ENCODE measurements at places on chromosomes 2 and 18.
A peak's percentile ranks its signal among the peaks of the same experiment; 100 is the strongest.

DNA sequence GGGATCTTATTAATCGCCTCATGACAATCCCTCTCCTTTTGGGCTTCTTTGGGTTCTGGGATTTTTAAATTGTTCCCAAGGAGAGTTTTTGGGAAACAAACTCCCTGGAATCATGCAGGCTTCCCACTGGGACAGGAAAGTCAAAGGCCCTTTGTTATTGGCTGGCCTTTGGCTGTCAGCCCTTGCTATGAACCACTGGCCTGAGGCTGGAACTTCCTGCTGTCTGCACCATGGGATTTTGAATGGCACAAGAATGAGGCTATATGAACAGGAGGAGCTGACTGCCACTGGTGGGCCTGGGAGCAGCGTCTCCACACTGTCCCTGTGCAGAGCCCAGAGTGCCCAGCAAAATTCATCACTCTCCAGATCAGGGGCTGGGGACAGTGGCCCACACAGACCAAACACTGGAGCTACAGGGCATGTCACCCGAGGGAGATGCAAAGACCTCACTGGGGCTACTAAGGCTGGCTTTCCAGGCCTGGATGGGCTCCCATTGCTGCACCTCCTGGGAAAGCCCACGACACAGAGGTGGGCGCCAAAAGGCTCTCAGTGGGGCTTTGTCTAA is 35.7 kb downstream of the STEAP3 start:
- no peak for DNase-seq

- DNase-seq: no peak
These were observed 228.9 kb downstream of the ADCYAP1 start for GRCh38 chr18:1133541-1133940.

GRCh38 chr2:158097481-158097880 is 4.2 kb upstream of the UPP2 start:
- no peak for DNase-seq

DNA sequence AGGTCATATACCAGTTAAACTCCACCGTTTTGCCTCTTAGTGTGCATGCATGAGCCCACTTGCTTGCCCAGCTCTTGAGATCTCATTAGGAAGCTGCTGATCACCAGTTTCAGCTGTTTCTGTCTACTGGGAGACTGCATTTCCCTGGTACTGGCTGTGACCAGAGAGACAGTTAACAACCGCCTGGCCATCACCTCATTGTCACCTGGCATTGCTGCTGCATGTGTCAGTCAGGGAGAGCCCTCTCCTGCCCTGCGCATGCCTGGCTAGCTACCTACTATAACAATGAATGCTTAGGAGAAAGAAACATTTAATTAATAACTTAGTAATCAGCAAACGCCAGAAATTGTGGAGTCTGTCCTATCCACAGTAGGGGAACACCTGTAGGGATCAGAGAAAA is 265.8 kb upstream of the CYRIA start:
- no peak for DNase-seq

- no peak for DNase-seq
These were observed 139.4 kb downstream of the WDSUB1 start for GRCh38 chr2:159146996-159147666.

DNA sequence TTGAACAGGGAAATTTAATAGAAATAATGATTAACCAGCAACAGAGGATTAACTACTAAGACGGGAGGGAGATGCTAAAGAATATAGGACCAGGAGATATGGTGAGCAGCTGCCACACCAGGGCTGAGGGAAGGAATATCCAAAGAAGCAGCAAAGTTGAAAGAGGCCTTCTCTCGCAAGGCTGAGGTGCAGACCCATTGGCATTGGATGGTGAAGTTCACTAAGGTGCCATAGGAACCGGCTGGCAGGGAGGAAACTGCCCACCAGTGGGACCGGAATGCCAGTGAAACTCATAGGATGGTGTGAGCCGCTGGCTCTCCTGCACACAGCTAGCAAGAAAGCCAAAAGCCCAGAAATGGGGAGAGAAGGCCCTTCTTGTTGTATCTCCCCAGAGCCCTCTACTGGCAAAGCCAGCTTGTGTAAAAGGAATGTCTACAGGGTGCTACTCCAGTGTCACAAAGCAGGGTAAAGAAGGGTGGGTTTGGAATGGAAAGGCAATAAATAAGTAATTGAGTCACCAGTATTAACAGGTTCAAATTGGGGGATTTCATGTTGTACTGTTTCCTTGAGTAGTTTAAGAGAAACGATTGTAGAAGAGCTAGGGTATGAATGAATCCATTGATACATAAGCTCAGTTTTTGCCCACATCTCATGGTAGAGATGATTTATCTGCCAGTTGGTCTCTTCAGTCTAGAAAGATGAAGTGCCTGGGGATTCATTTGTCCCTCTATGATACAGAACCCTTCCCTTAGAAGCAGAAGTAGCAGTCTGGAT is 36.0 kb downstream of the FARP2 start:
- DNase-seq: no peak

DNA sequence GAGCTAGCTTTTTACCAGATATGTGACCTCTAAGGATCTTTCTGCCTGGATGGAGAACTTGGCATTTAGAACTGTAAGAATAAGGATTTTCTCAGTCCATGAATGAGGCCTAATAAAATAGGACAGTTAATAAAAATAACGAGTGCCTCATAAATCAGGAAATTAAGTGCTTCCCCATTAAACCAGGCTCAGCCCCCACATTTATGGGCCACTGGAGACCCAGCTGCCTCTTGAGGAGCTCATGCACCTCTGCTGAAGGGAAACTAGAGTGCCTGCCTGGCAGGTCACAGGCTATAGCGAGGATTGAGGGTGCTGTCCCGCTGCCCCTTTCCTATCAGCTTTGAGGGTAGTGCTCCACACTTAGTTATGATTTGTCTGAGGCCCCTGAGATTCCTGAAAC is 158.0 kb downstream of the ALK start:
- DNase-seq: no peak

DNA sequence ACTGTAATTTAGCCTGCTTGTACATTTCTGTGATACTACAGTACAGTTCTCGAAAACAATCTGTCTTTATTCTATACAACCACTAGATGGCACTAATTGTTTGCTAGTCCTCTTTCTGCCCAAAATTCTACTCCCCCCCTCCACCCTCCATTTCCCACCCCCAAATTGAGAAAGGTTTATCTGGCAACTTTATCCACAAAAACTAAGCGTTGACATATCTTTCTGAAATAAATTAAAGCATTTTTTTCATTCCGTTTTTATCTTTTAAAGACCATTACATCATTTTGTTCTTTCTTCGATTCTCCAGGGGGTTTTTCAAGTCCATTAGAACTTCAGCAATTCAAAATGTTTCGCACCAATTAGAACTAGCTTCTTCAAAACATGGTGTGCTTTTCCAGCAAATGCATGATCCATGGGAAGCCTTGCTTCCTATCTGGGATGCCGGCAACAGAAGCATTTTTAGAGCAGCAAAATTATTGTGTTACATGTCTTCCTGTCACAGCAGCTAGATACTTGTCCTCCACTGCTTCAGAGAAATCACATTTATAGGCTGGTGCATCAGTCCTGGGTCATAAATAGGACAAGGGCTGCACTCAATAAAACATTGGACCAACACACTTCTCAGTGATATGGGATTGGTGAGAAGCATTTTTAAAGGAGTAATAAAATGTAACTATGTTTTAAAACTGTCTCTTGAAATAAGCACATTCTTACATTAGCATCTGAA is 241.3 kb downstream of the PAX3 start:
- DNase-seq: no peak

GRCh38 chr2:85259101-85259590 is 68.6 kb downstream of the TGOLN2 start:
- DNase-seq: no peak

GRCh38 chr2:205681401-205682238 is 681 bp upstream of the NRP2 start:
- DNase-seq: no peak

DNA sequence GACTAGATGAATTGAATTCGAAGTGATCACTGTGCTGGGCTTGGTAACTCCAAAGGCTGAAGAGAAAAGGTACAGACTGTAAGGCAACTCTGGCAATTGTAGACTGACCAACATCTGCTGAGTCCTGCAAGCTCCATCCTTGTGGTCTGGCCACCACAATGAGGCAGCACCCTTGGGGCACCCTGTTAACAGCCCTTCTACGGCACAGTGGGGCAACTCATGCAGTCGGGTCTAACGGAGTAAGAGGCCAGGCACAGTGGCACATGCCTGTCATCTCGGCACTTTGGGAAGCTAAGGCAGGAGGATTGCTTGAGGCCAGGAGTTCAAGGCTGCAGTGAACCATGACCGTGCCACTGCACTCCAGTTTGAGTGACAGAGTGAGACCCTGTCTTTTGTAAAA is 126.8 kb downstream of the ZAP70 start:
- DNase-seq: no peak

DNA sequence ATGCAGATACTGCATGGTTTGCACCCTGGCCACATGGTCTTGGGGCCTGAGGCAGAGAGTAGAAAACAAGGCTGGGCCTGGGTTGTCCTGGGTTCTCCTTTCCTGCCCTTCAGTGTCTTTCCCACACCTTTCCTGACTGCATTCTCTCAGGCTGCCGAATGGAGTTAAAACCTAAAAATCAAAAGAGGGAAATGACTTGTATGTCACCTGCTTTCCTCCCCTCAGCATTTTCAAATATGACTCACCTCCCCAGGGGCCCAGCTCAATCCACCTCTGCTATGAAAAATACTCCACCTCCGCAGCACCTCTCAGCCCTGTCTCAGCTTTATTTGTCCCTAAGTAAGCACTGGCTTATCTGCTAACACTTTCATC is 457.8 kb upstream of the MEX3C start:
- no peak for DNase-seq

DNA sequence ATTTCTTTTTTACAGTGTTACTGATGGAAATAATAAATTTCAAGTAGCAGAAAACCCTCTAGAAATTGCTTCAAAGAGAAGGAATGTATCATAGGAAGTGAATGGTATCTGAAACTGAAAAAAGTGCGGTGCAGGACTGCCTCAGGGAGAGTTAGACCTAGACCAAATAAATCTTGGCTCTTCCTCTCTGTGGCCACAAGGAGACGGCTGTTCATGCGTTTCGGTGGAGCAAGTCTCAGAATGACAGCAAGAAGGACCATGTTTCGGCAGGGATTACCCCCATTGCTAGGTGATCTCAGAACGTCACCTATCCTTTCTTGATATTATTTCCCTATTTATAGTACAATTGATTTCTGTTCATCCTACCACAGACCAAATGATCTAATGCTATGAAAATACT is 522.3 kb downstream of the SOX11 start:
- no peak for DNase-seq

DNA sequence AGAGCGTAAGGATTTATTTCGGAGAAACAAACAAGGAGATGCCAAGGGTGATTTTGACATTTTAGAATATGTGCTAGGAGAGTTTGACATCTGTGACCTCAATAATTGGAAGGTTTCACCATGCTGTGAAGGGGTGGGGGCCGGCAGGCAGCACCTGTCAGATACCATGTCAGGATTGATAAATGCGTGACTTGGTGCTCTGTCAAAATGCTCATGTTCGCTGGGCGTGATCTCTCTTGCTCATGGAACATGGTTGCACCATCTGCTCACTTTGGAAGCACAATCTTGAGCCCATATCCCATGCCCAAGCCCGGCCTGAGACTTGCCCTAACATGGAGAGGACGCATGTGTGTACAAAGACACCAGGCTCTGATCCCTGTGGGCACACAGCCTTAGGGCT is 347.6 kb downstream of the RNF144A start:
- no peak for DNase-seq

- no peak for DNase-seq
These were observed 1.6 kb downstream of the KCNE4 start for GRCh38 chr2:223053484-223054192.

DNA sequence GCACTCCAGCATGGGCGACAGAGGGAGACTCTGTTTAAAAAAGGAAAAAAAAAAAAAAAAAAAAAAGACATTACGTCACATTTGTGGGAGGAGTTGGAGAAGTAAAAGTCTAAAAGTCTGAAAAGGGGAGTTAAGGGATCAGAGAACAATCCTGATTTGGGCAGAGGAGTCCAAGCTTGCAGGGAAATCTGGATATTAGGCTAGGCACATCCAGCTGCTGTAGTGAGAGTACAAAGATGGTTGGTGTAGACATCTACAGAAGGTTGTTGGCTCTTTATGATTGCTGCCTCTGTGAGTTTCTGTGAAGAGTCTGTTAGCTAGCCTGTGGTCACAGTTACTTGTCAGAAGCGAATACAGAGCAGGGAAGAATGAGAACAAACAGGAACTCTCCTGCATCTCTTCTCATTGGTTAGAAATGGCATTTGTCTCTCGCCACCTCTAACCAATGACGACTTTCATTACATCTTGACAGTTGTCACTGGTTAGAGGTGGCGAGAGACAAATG is 3.3 kb upstream of the OSBPL6 start:
- no peak for DNase-seq

GRCh38 chr2:168090366-168091135 is 156.8 kb downstream of the STK39 start:
- no peak for DNase-seq

DNA sequence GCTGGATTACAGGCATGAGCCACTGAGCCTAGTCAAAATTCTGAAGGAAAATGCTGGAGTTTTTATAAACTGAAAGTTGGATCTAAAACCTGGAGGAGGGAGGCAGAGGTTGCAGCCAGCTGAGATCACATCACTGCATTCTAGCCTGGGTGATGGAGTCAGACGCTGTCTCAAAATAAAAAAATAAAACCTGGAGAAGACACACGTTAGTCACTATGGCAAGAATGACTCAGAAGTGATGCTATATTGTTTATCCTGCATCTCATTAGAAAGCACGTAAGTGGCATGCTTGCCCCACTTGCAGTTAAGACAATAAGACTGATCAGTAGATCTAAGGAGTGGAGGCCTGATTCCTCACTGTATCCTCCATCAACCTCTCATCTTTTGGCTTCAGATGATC is 106.6 kb upstream of the STON1 start:
- peak; percentile 60 for DNase-seq

- no peak for DNase-seq
These were observed 18.1 kb downstream of the GPC1 start for GRCh38 chr2:240453461-240454105.

DNA sequence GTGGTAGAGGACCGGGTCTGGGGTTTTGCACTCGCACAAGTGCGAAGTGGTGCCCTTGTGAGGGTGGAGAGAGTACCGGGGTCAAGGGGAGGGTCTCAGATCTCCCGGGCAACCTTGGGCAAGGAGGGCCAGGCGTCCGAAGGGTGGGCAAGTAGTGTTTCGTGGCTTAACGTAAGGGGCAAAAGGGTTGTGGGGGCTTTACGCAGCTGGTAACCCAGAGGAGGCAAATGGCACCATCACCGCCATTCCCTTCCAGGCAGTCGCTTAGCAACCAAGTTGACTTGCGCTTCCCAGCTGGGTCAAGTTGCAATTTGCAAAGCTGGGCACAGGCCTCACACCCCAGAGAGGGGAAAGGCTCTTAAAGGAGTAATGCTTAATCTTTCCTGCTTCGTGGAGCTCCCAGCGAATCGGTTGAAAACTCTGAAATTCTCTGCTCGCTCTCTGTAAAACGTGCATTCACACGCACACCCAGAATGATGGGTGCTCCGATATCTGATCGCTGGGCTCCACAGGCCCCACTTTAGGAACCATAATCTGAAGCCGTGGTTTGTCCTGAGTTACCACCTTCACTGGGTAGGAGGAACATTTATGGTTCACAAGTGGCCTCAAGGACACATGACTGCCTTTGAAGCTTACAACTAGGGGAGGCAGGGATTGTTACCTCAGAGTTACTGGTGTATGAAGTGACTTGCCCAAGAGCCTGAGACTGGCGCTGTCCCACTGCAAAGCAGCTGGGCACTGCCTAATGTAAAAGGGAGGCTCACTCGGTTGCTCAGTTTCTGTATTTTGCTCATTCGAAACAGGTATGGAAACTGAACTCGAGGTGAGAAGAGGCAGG is 127.9 kb downstream of the UXS1 start:
- no peak for DNase-seq

- DNase-seq: no peak
These were observed 42.4 kb downstream of the HK2 start for GRCh38 chr2:74876081-74876886.

- DNase-seq: no peak
These were observed 8.9 kb downstream of the ZNF512 start for GRCh38 chr2:27591745-27592144.
